ENCODE measurements at places on chromosomes 13 and 19.

GRCh38 chr13:30757026-30757742, 21.8 kb downstream of the ALOX5AP start:
- DNase-seq: no peak

DNA sequence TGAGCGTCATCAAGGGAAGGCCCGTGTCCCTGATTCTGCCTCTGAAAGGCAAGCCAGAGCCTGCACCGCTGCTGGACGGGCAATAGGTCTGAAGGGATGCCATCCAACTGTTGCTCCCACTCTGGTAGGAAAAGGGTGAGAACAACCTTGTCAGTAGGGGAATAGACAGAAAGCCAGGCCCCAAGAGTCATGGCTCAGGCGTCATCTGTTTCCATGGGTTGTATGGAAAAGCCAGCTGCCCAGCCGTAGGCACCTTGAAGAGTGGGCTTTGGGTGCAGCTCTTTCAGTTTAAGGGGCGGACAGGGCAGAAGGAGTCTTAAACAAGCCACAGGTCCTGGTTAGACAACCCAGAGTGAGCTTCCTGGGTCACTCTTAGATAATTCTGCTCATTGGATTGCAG, 66.5 kb downstream of the RNF6 start:
- DNase-seq: no peak

DNA sequence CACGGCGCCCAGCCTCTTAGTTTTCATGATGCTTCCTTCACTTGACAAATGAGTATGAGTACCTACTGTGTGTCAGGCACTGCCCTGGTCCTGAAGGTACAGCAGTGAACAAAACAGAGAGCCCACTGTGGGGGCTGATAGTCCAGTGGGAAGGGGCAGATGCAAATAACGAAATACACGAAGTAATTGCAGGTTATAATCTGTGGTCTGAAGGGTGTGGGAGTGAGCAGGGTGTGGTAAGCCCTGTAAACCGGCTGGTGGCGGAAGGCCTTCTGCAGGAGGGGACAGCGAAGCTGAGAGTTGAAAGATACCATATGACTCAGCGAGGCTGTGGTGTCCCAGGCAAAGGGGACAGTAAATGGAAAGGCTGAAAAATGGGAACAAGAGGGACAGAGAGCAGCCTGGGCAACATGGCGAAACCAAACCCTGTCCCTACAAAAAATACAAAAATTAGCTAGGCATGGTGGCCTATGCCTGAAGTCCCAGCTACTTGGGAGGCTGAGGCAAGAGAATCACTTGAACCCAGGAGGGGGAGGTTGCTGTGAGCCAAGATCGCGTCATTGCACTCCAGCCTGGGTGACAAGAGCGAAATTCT, 60.5 kb downstream of the MAP4K1 start:
- no peak for DNase-seq

- DNase-seq: no peak
These were observed 19.6 kb downstream of the LNX2 start for GRCh38 chr13:27600711-27601110.

GRCh38 chr13:90800082-90800746, 547.3 kb upstream of the MIR17HG start:
- no peak for DNase-seq

GRCh38 chr19:18785179-18786124, 5.7 kb downstream of the COMP start:
- no peak for DNase-seq

GRCh38 chr13:20699715-20700114, 3.8 kb upstream of the IL17D start:
- no peak for DNase-seq

- DNase-seq: no peak
These were observed 1.6 kb downstream of the LPAR6 start for GRCh38 chr13:48411147-48411794.

- no peak for DNase-seq
These were observed 117.0 kb downstream of the KCNRG start for GRCh38 chr13:50131920-50132903.

DNA sequence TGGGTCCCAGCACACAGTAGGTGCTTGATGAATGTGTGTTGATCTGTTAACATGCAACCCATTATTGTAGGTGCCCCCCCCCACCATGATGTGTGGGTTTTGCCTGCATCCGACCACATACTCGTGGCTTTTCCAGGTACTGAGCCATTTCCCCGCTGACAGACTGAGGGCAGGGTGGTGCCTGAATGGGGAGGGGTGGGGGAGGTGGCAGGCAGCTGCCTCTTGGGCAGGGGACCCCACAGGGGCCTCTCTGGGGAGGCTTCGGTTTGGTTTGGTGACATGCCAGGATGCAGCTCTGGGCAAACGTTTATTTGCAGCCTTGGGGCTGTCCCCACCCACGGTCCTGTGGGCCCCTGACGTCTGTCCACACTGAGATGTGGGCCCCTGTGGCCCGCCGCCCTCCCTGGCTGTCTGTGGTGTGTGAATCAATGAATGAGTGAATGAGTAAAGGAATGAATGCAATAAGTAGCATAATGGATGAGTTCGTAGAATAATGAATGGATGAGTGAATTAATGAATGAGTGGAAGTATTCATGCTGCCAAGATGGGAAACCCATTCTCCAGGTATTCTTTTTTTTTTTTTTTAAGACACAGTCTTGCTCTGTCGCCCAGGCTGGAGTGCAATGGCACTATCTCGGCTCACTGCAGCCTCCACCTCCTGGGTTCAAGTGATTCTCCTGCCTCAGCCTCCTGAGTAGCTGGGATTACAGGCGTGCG, 9.0 kb upstream of the JUND start:
- no peak for DNase-seq

DNA sequence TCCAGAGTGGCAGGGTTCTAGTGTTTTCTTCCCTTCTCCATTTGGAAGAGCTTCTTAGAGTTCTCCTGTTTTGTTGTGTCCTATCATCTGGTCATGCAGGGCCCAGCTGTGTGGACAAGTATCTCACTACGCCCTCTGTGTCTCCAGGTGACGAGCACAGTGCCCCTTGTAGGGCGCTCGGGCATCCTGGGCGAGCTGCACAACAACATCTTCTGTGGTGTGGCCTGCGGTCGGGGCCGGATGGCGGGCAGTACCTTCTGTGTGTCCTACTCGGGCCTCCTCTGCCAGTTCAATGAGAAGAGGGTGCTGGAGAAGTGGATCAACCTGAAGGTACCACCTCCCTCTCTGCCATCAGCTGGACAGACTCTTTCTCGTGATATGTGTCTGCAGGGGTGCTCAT, 13.0 kb downstream of the WDR62 start:
- DNase-seq: no peak

DNA sequence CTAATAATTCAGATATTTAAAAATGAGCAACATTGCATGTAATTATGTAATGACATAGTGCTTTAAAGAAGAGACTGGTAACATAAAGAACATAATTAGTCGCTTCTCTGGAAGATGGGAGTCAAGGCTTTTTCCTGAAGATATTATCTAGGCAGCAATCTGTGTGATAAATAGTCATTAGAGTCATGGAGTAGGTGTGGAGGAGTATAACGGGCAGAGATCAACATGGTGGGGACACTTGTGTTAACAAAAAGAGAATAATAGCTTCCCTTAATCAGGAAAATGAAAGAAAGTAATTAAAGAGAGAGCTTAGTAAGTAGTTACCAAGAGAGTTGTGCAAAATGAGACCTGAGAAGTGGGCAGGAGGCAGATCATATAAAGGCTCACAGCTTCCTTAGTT, 1417.1 kb upstream of the ATXN8OS start:
- no peak for DNase-seq

- no peak for DNase-seq
These were observed 5.2 kb upstream of the ADPRHL1 start for GRCh38 chr13:113458253-113459065.

GRCh38 chr13:50126263-50126992, 111.2 kb downstream of the KCNRG start:
- DNase-seq: no peak

GRCh38 chr19:30332445-30333234, 39.5 kb upstream of the ZNF536 start:
- DNase-seq: no peak

- no peak for DNase-seq
These were observed 1025.3 kb downstream of the EFNB2 start for GRCh38 chr13:105509981-105510762.

DNA sequence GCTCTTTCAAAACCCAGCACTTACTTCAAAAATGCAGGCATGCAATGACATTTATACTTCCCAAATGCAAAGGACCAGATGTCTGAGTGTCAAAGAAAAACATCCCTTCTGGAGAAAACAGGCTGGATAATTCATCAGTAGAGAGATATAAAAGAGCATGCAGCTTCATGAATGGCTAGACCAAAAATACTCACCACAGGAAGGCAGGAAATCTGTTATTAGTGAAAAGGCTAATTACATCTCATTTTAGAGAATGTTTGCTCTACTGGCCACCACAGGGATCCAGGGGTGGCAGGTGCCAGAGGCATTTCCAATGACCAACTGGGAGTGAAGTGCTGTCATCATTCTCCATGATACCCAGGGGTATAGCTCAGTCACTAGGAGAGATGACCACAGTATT, 106.5 kb downstream of the LHFPL6 start:
- DNase-seq: no peak

- no peak for DNase-seq
These were observed 2.0 kb upstream of the LILRB2 start for GRCh38 chr19:54282686-54283470.

- DNase-seq: no peak
These were observed 10.6 kb downstream of the GPI start for GRCh38 chr19:34375598-34375997.

DNA sequence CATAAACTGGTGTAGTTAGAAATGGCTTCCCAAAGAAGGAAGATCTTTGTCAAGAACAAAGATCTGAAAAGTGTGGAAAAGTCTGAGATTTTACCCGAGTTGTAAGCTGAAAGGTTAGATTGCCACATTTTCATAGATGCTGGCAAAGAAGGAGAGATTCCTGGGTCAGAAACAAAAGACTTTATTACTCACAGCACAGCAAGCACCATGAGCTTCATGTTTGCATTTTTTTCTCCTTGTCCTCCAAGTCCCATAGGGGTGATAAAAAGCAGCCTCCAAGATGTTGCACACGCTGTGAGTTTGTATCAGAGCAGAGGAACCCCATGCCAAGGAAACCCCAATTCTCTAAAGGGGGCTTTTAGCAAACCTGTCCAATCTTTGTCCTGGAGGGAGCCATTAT, 29.3 kb downstream of the MZT1 start:
- DNase-seq: no peak

DNA sequence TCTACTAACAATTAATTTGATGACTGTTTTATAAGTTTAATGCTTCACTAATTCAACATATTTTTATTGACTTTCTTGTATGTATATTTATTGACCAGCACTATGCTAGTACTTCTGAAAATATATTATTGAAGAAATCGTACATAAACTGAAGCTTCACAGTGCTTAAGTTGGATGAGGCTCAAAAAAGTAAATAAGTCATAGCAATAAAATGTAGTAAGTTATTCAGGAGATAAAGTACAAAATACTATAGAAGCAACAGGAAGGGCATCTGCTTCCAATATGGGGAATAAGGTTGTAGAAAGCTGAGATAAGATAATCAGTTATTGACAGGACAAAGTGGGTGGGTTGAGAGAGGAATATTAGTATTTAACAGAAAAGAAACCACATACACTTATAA, 944.9 kb upstream of the MIR17HG start:
- DNase-seq: no peak

GRCh38 chr13:75724752-75725517, 88.8 kb downstream of the LMO7 start:
- DNase-seq: no peak

DNA sequence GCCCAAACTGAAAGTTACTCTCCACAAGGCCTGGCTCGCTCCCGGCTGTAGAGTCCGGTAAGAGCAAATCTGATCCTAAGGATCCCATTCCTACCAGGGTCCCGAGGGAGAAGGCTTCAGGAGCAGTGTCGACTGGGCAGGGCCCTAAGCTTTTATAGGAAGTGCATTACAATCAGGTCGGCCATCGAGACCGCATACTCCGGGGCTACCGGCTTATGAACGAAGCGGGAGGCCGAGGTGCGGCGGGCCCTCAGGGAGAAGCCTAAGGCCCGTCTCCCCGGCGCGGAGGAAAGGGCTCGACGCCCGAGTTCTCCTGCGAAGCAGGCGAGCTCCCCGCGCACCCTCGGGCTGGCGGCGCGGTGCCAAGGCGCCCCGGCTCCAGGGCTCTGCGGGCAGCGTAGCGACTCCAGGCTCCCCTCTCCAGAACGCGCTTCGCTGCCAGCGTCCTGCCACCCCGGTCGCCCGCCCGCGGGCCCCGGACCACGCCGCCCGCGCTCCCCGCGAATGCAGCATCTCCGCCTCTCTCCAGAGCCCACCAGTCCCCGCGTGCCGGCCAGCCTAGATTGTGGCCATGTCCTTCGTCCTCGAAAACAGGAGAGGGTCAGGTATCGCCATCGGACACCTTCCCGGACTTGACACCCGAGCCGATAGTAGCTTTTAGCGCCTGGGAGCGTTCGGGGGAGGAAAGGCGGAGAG, 1.4 kb downstream of the EFNB2 start:
- DNase-seq: no peak

GRCh38 chr13:52053460-52053859, 29.0 kb downstream of the UTP14C start:
- DNase-seq: no peak

- no peak for DNase-seq
These were observed 62.9 kb upstream of the URI1 start for GRCh38 chr19:29878973-29879654.

DNA sequence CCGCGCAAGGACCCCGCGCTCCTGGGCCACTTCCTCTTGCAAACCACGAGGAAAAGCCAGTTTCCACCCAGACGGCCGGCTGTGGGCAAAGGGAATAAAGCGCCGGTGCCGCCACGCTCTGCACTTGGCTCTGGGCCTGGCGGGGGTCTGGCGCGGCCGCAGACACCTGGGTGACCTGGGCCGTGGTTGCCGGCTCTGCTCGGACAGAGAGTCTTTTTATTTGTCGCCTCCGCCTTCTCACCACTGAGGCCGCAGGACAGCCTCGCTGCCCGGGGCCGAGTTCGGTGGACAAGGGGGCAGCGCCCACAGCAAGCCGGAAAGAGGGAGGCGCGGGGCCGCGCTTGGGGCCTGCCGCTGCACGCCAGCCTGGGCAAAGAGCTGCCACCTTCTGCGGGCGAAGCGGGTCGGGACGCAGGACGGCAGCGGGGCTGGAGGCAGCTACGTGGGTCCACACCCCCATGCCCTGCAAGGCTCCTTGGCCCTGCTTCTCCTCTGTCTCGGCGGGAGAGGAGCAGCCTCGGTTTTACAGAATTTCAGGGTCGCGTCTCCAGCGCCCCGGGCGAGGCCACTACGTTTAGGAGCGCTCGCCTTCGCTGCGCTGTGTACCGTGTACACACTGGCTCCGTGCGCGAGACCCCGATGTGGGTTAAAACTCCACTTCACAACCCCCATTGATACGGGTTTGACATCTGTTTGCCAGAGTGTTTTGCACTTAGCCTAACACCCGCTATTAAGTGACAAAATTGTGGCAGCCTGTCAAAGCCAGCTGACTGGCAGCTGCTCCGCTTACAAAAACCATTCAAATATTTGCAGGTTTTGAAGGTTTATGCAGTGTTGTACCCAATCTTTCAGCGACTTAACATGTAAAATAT, 13.0 kb upstream of the SOX1 start:
- no peak for DNase-seq

All from HFF-Myc (cell line).